ENCODE measurements at places on chromosomes 6 and 20. TPM values are rescaled to one million over a fixed set of nuclear protein-coding genes. Genes with fewer than 3 reads are reported as not detected.

ZNF217 gene
- 55.2 TPM for polyA plus RNA-seq

- no peak overlapping the region for H3K4me3 ChIP-seq
- H3K27me3 ChIP-seq: no peaks in the 10 kb centered on the region
- no peak for DNase-seq
- no peak overlapping the region for H3K27ac ChIP-seq
- H3K4me1 ChIP-seq: no peaks in the 10 kb centered on the region
Observed at GRCh38 chr20:49945701-49946477, 9.7 kb downstream of the RNF114 start.

GRCh38 chr20:51541189-51542032 lies 1.1 kb downstream of the NFATC2 start:
- no peaks in the 10 kb centered on the region for H3K36me3 ChIP-seq
- peaks cover 46% of the 10 kb centered on the region for H3K4me1 ChIP-seq
- peak overlapping the region; percentile 68 for H3K4me3 ChIP-seq
- H3K27ac ChIP-seq: peak overlapping the region; percentile 96

DNA sequence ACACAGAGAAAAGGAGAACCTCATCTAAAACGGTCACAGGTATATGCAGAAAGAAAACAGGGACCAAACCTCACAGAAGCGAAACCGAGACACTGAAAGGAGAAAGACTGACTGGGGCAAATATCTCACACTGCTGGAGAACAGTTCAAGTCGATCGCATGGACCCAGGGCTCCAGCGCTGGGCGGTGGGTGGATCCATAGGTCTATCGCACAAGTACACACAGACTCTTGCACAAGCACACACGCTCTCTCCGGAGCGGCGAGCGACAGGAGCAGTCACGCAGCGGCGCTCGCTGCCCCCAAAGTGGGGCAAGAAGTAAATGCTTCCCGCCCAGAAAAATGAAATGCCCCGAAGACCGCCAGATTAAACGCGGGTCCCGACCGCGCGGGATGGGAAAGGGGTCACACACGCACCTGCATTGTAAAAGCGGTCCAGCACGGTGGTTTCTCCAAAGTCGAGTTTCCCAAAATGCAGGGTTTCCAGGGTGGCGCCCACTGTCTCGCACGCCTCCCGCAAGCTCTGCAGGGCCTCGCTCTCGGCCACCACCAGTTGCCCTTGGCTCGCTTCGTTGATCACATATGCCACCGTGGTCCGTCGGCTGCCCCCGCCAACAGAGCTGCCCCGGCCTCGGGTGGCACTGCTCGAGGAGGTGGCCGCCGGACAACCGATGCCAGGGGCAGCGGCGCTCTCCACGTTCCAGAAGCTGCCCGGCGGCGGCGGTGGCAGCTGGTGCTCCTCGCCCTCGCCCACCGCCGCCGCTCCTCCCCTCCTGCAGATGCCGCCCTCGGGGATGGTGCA lies 782 bp downstream of the MAP3K5 start:
- H3K4me3 ChIP-seq: peak overlapping the region; percentile 100
- peaks cover 16% of the 10 kb centered on the region for H3K4me1 ChIP-seq
- DNase-seq: peak; percentile 48
- peaks cover 10% of the 10 kb centered on the region for H3K36me3 ChIP-seq

DNA sequence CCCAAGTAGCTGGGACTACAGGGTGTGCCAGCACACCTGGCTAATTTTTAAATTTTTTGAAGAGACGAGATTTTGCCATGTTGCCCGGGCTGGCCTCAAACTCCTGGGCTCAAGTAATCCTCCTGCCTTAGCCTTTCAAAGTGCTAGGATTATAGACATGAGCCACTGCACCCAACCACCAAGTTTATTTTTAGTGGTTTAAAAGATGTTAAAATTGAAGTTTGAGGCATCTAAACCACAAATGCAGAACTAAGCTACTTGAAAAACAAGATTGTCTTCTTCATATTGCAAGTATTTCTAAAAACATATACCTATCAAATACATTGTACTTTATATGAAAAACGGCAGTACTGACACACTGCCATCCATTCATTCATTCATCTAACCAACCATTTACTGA lies 31.6 kb downstream of the WASF1 start:
- no peak overlapping the region for H3K27ac ChIP-seq
- no peak for DNase-seq
- H3K4me3 ChIP-seq: no peak overlapping the region
- H3K4me1 ChIP-seq: no peaks in the 10 kb centered on the region
- H3K27me3 ChIP-seq: no peaks in the 10 kb centered on the region

- H3K36me3 ChIP-seq: no peaks in the 10 kb centered on the region
- DNase-seq: no peak
- no peak overlapping the region for H3K27ac ChIP-seq
- H3K27me3 ChIP-seq: no peaks in the 10 kb centered on the region
- H3K4me1 ChIP-seq: no peaks in the 10 kb centered on the region
- H3K4me3 ChIP-seq: no peak overlapping the region
Observed at GRCh38 chr6:150915131-150915879, 49.8 kb downstream of the MTHFD1L start.

GRCh38 chr6:105880030-105880492 lies 206.1 kb upstream of the PRDM1 start:
- H3K27ac ChIP-seq: no peak overlapping the region
- no peaks in the 10 kb centered on the region for H3K27me3 ChIP-seq
- H3K4me1 ChIP-seq: no peaks in the 10 kb centered on the region
- H3K36me3 ChIP-seq: no peaks in the 10 kb centered on the region
- DNase-seq: no peak
- H3K4me3 ChIP-seq: no peak overlapping the region

DNA sequence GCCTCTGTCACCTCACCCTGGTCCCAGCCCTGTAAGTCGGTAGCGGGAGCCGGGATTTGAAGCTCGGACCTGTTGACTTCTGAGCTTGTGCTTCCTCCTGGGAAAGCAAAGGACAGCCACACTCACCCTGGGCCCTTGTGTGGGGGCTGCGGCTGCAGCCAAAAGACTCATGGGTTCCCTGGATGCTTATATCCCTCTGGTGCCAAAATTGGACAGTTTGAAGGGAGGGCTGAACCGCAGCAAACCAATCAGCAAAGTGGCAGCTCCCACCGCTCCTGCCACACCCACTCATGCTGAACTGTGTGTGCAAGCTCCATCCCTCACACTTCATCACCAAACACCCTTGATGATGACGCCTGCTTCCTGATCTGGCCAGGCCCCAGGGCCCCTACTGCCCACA lies 3.9 kb upstream of the CCN5 start:
- no peak for DNase-seq
- no peak overlapping the region for H3K4me3 ChIP-seq
- no peaks in the 10 kb centered on the region for H3K36me3 ChIP-seq
- H3K27ac ChIP-seq: no peak overlapping the region
- H3K27me3 ChIP-seq: no peaks in the 10 kb centered on the region

Data from naive thymus-derived CD4-positive, alpha-beta T cell (primary cell).